ENCODE measurements at places on chromosomes 5 and 9.

DNA sequence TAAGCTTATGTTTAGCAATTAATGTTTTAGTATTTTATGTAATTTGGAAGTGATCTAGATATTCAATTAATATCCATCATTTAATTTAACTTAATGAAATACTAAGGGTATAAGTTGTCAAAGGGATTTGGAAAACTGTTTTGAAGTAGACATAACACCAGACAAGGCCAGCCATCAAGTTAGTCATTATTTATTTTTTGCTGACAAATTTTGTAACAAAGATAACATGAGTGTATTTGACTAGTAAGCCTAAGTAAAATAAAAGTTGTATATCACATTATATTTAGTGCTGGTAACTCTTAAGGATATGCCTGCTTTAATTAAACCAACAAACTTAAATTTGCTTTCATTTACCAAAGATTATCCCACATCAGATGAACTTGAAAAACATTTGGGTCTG is 125.9 kb upstream of the TNFAIP8 start:
- no peak for DNase-seq

DNA sequence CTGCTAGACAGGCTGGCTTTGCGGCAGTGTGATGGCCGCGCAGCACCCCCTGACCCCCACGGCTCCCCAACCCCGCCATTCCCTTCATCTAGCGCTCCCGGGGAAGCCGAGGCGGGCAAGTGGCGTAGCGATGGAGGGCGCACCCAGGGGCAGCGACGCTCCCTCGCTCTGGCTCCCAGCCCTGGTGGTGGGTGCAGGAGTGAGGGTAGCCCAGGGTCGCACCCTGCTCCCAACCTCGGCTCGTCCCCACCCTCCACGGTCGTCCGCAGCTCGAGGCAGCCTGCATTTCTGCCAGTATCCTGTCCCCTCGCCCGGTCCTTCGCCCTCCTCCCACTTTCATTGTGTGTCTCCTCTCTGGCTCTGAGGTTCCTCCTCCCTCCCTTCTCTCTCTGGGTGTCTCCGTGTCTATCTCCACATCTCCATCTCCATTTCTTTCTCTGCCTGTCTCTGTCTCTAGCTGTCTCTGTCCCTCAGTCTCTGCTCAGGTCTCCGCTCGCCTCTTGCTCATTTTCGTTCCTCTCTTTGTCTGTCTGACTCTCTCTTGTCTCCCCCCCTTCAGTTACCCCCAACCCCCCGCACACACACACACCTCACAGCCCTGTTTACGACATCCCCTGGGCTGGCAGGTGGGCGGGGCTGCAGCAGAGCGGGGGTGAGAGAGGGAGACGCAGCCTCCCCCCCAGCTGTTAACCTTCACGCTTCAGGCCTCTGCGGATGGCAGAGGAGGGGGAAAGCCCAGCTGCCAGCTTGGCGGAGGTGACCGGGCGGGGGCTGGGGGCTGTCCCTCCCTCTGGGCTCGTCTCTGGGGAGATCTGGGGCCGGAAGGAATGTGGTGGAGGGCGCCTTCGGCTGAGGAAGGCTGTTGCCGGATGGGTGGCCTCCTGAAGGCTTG is 48.7 kb upstream of the PSD2 start:
- DNase-seq = peak; percentile 82

GRCh38 chr9:16247188-16247875 is 623.1 kb downstream of the BNC2 start:
- DNase-seq = no peak

GRCh38 chr9:96758845-96759673 is 18.8 kb downstream of the ZNF510 start:
- DNase-seq = no peak

DNA sequence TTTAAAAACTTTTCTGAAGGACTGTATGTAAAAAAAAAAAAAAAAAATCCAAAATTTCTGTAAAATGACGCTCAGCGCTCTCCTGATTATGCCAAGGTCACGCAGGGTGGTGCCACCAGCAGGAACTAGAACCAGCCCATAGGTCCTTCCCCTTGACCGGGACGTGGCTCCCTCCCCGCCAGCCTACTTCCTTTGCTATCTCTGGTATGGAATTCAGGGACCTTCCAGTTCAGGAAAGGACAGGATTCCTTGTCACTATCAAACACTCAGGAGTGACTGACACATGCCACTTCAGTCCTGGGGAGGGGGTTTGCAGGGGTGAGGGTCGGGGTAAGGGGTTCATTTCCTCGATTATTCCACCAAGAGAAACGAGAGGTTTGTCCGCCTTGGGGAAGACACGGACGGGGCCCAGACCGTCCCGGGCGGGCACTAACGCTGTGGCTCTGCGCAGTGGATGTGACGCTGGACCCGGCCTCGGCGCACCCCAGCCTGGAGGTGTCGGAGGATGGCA is 18.8 kb downstream of the BTNL9 start:
- no peak for DNase-seq

DNA sequence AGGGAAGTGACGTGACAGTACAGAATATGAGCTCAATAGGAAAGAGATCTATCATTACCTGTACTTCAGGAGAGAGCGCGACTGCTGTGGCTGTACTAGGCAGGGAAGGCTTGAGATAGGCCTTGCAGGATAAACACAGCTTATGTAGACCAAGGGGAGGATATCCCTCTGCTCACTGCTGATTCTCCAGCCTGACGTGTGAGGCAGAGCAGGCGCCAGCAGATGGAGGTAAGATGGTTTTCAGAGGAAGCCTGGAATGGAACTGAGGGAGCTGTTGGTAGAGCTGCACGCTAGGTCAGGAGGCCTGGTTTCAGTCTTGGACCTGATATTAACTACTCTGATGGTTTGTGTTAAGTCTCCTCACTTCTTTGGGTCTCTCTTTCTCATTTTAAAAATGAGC is 291.4 kb downstream of the YTHDC2 start:
- DNase-seq = no peak

- DNase-seq = no peak
Observed at GRCh38 chr5:169811023-169811422, 169.3 kb downstream of the INSYN2B start.

DNA sequence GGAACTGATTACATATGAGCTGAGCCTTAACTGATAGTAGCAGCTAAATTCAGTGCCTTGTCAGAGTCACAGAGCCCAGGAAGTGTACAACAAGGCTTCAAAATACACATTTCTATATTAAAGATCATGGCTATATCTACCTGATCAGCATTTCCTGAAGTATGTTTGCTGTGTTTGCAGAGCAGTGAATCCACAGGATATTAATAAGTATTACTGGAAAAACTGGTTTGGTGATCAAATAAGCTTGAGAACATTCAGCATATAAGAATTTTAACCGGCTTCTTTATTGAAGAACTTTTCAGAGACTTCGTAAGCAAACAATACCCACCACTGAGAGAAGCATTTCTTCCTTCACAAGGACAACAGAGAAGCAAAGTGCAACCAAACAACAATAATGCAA is 227.0 kb downstream of the ELAVL2 start:
- no peak for DNase-seq

GRCh38 chr5:168109441-168109840 is 182.0 kb upstream of the WWC1 start:
- DNase-seq = no peak

DNA sequence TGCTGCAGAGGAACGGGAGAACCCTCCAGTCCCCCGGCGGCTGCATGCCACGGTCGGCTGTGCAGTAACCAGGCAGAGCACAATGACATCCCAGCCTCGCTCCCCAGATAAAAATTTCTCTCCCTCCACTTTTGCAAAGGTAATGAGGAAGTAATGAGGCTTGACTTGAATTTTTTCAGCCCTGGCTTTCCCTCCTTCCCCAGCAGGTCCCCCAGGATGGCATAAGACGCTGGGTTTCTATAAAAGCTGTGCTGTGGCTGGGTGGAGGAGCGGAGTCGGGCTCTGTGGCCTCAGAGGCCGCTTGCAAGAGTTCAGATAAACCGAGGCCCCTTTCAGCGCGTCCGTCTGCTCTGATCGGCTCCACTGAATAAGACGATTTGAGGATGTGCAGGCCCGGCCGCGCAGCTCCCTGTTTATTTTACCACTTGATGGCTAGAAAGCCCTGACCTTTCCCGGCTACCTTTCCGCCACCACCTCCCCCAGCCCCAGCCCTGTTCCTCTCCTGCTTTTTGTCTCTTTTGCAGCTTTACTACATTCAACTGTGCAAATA is 351.9 kb upstream of the IRX2 start:
- DNase-seq = no peak

All from effector memory CD8-positive, alpha-beta T cell (primary cell).